Germinal center (tissue), 1 donor: ENCODE measurements at places on chromosomes 3 and 15.

- DNase-seq: no peak
These were observed 32.3 kb downstream of the CHDH start for GRCh38 chr3:53813876-53814275.

DNA sequence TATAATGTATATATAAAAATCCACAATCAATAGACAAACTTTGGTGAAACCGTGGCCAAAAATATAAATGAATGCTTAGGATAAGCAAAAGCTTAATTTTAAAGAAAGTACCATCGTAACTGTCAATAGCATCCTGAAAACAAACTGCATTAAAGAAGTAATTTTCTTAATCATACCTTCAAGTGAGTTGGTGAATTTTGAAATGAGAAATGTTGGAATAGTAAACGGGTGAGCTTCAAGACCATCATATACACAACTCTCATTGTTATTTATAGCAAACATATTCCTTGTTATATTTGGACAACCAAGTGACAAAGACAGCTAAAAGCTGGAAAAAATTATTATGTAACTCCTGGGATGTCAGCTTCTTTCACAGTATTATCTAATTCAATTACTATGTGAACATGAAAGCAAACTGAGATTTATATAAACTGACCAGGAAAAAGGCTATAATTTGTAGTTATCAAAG lies 3.7 kb downstream of the DAZL start:
- DNase-seq: no peak

- no peak for DNase-seq
These were observed 52.3 kb downstream of the MAP2K5 start for GRCh38 chr15:67594770-67595169.

- peak; percentile 63 for DNase-seq
These were observed 485 bp downstream of the CELF6 start for GRCh38 chr15:72319360-72319984.

DNA sequence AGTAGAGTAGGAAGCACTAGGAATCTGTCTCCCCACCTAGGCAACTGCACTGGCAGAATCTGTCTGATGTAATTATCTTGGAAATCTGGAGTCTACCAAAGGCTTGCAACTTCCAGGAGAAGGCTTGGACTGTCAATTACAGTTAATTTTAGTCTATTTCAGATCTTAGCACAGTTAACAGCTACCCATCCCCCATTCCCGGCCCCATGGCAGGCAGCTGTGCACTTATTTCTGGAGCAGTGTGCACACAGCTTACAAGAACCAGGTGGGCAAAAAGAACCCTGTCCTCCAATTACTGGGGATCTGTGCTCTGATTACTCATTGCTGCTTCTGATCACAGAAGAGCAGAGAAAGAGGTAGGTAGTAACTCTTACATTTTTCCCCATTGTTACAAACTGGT lies 12.3 kb upstream of the CDAN1 start:
- DNase-seq: no peak
